ENCODE measurements at places on chromosomes 2 and 18.

GRCh38 chr18:22113144-22113844 lies 56.1 kb upstream of the GATA6 start:
- DNase-seq, result no peak

GRCh38 chr2:62760555-62760954 lies 55.0 kb downstream of the EHBP1 start:
- no peak for DNase-seq

DNA sequence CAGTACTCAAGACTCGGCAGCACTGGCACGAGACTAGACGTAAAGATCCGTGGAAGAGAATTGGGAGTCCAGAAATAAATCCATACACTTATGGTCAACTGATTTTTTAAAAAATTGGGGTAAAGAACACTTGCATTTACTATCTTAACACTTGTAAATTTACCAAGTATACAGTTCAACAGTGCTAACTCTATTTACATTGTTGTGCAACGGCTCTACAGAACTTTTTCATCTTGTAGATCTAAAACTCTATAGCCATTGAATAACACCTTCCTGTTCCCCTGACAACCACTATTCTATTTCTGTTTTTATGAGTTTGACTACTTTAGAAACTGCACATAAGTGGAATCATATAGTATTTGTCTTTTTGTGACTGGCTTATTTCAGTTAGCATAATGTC lies 129.4 kb upstream of the SP3 start:
- DNase-seq, result no peak

- no peak for DNase-seq
Measured at GRCh38 chr2:105112345-105112744, 74.5 kb downstream of the MRPS9 start.

DNA sequence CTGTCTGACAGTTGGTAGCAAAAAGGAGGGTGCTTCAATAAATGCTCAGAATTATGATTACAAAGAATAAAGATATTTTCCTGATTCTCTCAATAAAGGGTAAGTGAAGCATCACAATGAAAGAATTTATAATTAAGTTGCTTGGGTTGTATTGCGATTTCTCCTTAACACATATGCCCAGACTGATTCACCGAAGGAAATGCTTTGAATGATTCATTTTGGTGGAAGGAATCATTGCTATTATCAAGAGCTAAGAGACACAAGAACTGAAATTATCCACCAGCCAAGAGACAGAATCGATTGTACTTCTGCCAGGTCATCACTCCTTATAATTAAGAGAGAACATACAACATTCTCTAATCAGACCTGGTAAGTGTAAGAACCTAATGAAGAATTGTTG lies 301.4 kb downstream of the NR4A2 start:
- no peak for DNase-seq

GRCh38 chr2:12341920-12342319 lies 374.8 kb upstream of the TRIB2 start:
- DNase-seq, result no peak

DNA sequence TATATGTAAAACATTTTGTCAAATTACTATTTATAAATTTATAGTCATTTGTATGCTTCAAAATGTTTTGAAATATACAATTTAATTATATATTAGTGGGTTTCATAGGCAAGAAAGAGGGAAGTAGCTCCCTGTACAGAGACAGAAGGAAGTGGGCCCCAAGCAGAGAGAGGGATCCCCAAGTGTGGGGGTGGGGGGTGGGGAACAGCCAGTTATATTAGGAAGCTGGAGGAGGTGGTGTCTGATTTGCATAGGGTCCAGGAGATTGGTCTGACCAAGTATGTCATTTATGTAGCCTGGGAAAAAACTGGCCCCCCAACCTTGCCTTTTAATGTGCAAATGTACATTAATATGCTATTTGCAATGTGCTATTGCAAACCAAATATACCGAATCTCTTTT lies 76.5 kb upstream of the ZSWIM2 start:
- DNase-seq, result no peak

DNA sequence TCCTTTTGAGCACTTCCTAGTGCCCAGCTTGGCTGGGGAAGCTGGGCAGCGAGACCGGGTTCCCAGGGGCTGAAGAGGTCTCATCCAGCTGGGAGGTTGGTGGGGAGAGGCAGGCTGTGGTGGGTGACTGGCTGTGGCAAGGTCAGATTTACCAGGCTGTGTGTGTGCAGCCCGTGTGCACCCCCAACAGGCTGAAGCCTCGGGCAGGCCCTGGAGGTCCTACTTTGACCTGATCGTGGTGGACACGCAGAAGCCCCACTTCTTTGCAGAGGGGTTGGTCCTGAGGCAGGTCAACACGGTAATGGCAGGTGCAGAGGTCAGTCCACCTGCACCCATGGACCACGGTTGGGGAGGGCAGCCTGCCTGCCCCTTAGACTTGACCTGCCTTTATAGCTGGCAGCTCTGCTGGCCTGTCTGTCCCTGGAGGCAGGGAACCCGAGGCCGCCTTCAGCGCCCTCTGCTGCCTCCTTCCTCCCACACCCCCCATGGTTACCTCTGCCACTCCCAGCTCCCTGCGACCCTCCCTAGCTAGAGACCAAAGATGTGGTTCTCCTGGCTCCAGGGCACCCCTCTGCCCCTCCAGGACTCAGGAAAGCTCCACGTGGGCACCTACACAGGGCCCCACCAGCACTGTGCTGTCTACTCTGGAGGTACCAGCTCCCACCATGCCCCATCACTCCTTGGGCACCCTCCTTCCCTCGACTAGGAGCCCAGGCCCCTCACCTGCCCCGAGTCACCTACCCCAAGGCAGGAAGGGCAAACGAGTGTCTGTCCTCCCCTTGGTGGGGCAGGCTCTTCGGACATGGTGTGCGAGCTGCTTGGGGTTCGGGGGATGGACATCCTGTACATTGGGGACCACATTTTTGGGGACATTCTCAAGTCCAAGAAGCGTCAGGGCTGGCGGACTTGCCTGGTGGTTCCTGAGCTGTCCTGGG lies 4.0 kb downstream of the NT5DC4 start:
- no peak for DNase-seq

DNA sequence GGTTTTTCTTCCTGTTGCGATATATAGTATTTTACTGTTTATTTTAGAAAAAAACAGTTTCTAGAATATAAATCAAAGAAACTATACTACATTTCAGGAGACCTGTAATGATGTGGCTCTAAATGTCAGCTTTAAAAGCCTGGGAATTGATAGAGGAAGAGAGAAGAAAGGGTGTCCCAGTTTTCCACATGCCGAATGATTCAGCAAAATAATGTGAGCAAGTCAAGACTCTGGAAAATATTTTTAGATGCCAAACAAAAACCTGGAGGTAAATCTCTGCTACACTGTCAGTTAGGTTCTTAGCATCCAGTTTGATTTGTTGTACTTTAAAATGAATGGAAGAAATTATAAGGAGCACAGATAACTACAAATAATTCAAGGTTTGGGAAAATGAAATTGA lies 67.1 kb upstream of the DSG1 start:
- DNase-seq, result no peak

GRCh38 chr18:29512203-29512602 lies 1335.3 kb upstream of the CDH2 start:
- no peak for DNase-seq

DNA sequence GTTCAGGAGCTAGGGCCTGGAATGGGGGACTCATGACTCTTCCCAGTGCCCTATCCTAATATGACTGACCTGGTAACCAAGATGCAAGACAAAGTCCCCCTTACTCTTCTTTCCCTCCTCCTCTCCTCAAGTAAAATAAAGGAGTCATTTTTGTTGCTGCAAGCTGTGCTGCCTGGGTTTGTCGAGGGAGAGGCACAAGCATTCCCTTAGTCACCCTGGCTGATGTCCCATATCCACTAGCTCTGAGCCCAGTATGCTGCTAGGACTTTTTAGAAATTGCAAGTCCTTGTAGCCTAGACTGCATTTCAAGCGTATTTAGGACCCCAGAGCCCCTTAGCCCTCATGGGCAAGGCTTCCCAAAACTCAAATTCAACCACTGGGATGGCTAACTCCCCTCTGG lies 338.5 kb upstream of the SETBP1 start:
- no peak for DNase-seq

GRCh38 chr18:46341986-46342525 lies 237.9 kb downstream of the HAUS1 start:
- no peak for DNase-seq

- no peak for DNase-seq
Measured at GRCh38 chr2:64300066-64300465, 153.9 kb upstream of the LGALSL start.

- no peak for DNase-seq
Measured at GRCh38 chr2:110791435-110791834, 59.1 kb downstream of the ACOXL start.

- DNase-seq, result peak; percentile 76
Measured at GRCh38 chr2:17539611-17540092, 844 bp upstream of the VSNL1 start.

- no peak for DNase-seq
Measured at GRCh38 chr18:9751371-9752031, 43.4 kb downstream of the RAB31 start.

DNA sequence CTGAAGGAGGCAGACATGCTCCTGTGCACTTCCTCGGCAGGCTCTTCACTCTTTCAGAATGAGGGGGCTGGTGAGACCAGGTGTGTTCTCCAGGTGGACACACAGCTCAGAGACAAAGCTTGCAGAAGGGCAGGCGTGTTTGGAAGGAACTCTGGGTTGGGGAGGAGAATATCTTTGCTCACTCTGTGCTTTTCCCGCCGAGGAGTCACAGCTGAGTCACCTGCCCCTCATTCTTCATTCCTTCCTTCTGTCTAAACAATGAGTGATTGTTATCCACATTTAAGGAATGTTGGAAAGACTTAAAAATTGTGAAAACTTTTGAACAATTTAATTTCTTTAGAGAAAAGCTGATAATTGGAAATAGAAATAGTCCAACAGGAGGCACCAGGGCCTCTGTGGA lies 126.3 kb upstream of the TPO start:
- no peak for DNase-seq

DNA sequence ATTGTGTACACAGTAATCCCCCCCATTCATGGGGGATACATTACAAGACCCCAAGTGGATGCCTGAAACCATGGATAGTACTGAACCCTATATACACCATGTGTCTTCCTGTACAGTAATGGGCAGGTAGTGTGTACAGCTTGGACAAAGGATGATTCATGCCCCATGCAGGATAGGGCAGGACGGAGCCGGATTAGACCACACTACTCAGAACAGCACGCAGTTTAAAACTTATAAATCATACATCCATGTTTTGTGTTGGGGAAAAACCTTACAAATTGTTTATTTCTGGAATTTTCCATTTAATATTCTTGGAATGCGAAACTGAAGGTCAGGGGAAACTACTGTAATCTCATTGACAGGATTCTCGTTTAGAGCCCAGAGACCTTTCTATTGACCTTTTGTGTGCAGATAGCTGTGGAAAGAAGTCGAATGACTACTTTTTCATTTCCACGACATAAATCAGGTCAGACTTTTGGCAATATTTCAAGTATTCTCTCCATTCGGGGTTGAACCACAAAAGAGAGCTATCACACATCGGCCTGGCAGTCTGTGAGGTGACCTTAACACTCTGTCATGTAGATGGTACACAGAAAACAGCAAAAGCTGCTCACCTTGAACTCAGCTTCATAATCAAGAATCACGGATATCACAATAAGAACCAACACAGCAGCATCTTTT lies 9.9 kb upstream of the YPEL5 start:
- no peak for DNase-seq

- no peak for DNase-seq
Measured at GRCh38 chr2:98893911-98894321, 42.1 kb downstream of the CRACDL start.

DNA sequence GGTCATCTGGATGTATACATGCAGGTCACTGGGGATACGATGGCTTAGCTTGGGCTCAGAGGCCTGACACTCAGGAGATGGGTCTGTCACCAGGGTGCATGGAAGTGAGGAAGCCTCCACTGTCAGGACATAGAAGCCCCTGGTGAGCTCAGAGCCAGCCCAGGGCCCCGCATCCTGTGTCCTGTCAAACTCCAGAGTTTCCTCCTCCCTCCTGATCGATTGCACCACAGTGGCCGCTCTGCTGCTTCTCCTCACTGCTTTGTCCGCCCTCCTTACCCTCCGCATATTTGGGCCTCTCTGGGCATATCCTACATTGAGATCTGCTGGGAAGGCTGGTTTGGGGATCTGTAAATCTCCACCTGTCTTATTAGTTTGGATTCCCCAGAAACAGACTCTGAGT lies 37.5 kb upstream of the ATG16L1 start:
- no peak for DNase-seq

GRCh38 chr2:85248773-85249509 lies 78.8 kb downstream of the TGOLN2 start:
- DNase-seq, result no peak

GRCh38 chr2:18319987-18320386 lies 240.5 kb downstream of the RDH14 start:
- no peak for DNase-seq

DNA sequence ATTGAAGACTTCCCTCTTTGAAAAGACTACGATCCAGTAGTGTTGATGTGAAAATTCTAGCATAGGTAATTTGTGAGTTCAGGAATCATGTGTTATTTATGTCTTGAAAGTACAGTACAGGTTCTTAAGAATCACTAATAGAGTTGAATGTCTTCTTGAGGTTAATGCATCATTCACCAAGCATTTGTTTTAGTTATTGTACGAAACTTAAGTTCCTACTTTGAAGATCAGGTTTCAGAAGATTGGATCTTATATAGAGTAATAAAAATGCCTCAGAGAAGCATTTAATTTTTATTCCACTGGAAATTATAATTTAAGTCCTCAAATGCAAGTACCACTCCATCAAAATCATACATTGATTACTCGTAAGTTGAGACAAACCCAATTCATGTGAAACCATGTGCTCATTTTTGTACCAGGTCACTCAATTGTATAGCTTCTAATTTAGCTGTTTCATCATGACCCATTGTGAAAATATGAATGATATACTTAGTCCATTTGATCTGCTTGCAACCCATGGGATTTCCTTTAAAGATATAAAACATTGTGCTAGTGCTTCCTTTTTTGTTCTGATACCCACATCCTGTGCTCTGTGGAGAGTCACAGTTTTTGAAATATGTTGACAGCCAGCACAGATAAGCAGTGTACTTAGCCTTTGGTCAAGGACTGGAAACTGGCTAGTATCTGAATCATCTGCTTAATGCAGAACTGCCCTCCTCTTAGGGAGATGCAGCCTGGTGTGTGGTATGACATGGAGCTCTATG lies 22.5 kb upstream of the RAB27B start:
- DNase-seq, result no peak

GRCh38 chr18:79936641-79937040 lies 14.8 kb downstream of the SLC66A2 start:
- DNase-seq, result no peak

DNA sequence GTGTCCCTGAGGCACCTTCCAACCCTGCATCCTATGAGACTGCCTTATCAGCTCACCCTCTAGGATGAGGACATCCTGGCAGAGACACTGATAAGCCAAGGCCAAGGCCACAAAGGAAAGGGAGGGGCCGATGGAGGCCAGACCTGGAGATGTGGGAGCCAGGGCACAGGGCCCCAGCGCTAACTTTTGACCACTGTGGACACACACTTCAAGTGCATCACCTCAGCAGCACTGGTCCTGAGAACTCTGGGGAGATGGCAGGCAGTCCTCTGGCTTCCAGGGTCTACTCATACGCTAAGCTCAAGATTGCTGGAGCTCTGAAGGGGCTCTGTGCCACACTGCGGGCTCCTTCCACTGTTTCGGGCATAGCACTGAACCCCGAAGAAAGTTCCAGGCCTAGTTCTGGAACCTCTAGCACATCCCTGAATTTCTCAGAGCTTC lies 100.2 kb upstream of the ID2 start:
- DNase-seq, result no peak

- no peak for DNase-seq
Measured at GRCh38 chr18:9738266-9738969, 30.3 kb downstream of the RAB31 start.

Measured in DMS79 treated with DMSO at 0.1 percent for 48 hours (cell line).